ENCODE measurements at places on chromosomes 13 and 19. TPM values are rescaled to one million over a fixed set of nuclear protein-coding genes. Genes with fewer than 3 reads are reported as not detected.

The USPL1 gene
- total RNA-seq = 67.1 TPM

The ZNF580 gene
- total RNA-seq = 10.8 TPM

The TEX26 gene
- total RNA-seq = not detected

The PPM1N gene
- 2.1 TPM for total RNA-seq

The HIPK4 gene
- not detected for total RNA-seq

The ZNF578 gene
- total RNA-seq = 16.5 TPM

The ZGLP1 gene
- total RNA-seq = 4.4 TPM

The SHC2 gene
- total RNA-seq = 22.5 TPM

The MEIOSIN gene
- total RNA-seq = not detected

The SHKBP1 gene
- total RNA-seq = 11.7 TPM

The WDR88 gene
- not detected for total RNA-seq

The RASGRP4 gene
- total RNA-seq = 0.93 TPM

The VSTM2B gene
- total RNA-seq = 9.6 TPM

The DENND1C gene
- total RNA-seq = 0.49 TPM

The GIPR gene
- 0.11 TPM for total RNA-seq

The TMEM59L gene
- total RNA-seq = 22.3 TPM

Data from camera-type eye (tissue), 1 donor.